GM06990 (cell line): ENCODE measurements at places on chromosomes 16 and 17.
A peak's percentile ranks its signal among the peaks of the same experiment; 100 is the strongest.

DNA sequence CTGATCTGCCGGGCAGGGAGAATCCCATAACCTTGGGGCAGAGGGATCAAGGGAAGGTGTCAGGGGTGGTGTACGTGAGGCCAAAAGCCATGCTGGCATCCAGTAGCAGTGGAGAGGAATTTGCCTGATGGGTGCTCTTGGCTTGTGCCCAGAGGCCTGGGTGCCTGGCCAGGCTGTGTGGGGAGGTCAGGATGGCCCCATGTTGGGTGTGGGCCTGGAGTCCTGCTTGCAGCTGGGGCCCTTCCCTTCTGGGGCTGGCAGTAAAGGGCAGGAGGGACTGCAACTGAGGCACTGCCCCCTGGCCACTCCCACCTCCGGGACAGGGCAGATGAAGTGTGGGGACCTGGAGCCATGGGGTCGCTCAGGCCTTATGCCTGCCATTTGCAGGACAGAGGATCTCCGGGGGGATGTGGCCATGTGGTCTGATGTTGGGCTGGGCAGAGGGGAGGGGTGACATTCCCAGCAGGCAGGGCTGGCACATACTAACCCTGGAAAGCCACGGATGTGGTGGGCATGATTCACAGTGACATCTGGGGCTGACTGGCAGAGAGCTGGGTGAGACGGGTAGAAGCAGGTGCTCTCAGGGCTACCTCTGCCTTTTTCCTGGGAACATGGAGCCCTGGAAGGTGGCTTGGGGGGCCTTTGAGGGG, 3.5 kb downstream of the FMNL1 start:
- DNase-seq: peak; percentile 53

GRCh38 chr17:28484296-28484695, 10.9 kb downstream of the SLC13A2 start:
- peak; percentile 74 for DNase-seq

DNA sequence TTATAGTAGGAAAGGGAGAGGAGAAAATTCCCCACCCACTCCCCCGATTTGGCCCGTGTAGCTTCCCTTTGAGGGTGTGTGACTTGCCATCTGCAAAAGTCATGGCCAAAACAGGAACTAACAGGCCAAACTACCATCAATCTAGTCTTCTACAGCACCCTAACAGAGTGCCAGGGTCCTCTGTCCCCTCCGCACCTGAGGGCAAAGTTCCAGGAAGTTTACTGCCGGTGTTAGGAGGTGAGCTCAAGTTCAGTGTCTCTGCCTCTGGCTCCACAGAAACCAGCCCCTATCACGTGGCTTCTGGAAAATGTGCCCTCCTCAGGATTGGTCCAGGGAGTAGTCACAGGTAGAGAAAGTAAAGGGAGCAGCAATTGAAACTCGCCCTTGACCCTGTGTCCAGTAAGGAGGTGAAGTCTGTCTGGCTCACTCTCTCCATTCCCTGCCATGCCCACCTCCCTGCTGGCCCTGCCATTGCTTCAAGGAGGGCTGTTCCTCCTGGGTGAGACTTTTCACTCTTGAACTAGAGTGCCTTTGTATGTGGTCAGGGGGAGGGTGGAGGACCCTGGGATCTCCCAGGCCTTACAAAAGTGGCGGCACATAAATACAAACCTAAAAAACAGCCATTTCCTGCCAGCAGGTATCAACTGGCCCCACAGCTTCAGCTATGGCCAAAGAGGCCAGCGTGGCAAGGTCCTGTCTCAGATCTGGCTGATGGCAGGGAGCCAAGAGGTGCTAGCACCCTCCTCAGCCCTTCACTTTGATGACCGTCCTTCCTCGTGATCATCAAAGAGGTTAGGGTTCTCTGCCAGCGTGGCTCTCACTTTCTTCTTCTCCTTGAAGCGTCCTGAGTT, 5.3 kb downstream of the PRR15L start:
- DNase-seq: no peak

DNA sequence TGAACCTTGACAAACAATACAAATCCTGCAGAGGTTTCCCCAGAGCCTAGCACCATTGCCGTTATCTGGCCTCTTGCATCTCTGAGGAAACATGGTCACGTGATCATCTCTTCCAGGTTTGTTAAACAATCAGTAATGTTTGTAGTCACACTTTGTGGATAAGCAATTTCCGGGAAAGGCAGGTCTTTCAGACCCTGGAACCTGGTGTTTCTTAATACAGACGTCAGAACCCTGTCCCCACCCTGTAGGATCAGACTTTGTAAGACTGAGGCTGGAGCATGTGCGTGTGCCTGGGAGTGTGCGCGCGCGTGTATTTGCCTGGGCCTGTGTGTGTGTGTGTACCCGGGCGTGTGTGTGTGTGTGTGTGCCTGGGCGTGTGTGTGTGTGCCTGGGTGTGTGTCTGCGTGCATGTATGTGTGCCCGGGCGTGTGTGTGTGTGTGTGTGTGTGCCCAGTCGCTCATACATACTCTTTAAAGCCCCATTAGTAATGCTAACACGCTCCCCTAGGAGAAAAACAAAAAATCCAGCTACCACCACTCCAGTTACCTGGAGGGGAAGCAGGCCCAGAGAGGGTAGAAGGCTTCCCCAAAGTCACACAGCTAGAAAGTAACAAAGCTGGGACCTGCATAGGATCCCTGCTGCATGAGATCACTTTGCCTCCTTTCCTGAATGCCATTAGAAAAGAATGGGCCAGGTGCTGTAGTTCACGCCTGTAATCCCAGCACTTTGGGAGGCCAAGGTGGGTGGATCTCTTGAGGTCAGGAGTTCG, 5.3 kb downstream of the CTNS start:
- DNase-seq: no peak

DNA sequence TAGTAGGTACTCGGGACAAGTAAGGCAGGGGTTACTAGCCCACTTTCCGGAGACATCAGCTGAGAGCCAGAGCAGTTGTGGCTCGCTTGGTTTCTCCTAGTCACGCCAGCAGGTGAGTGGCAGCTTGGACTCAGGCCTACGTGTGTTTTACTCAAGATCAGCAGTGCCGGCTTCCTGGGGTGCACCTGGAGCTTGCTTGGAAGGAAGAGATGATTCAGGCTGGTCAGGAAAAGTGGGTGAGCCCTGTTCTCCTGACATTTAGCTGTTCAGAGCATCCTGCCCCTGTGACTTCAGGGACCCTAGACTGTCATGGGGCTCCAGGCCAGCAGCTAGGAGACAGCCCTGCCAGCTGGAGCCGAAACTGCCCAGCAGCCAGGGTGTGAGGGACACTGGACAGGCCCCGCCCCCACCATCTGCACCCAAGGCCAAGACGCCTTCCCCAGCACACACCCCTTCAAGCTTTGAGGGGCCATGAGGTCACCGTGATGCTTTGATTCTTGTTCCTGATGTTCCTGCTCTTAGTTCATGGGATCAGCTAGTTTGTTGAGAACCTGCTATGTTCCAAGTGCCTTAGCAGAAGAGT, 238.0 kb upstream of the CIBAR2 start:
- DNase-seq: no peak

DNA sequence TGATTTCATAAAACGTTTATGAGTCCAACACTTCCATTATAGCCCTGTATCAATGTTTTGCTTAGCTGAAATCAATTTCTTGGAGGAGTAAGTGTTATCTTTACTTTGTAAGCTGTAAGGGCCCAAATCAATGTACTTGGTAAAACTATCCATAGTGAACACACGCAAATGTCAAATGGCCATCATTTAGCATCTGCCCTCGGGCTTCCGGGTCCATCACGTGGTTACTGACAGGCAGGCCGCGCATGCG, 687 bp upstream of the NARF start:
- DNase-seq: no peak

DNA sequence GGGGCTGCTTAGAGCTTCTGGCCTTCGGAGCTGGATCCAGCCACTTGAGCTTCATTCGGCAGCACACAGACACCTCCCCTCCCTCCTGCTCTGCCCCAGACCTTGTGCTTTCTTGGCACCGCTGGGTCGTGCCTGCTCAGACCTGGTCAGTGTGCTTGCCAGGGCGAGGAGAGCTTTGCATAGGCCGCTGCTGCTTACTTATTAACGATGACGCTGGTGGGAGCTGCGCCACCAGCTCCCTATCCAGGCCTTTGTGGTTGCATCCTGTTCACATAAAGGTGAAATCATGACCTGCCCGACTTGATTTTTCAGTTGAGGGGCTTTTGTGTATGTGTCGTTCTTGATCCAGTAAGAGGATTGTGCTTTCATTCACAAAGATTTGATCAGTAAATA, 101.1 kb downstream of the MSI2 start:
- DNase-seq: peak; percentile 64

DNA sequence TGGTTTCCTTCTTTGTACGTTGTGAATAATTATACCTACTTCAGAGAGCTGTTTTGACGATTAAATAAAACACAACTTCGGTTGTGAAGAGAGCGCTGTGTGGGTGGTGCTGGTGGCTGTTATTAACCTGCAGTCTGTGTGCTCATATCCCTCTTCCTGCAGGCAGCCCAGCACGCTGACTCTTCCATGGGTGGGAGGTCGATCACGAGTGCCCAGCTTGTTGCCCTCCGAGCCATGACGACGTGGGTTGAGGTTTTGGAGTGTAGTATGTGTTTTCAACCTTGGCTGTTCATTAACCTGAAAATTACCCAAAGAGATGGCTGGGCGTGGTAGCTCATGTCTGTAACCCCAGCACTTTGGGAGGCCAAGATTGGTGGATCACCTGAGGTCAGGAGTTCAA, 11.3 kb upstream of the GCSH start:
- DNase-seq: no peak

- DNase-seq: peak; percentile 96
These were observed at the start of gene CPD for GRCh38 chr17:30378825-30379302. Gene CPD (plus strand): TSS chr17:30378927. CDS start chr17:30378981, 54 bp downstream.

DNA sequence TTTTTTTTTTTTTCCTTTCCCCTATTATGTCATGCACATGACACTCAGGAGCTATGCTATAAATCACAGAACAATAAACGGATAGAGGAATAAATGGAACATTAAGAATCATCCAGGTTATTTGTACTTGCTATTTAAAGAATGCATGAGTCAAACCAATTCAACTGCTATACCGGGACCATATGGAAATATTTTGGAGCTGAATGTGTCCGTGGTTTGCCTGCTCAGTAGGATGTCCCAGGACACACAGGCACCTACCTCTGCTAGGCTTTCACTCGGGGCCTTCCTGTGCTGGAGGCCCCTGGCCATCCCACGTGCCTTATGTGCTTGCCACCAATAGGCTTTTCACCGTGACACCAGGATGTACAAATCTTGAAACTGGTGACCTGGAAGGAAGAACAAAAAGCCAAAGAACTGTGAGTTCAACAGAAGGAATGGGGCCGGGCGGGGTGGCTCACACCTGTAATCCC, 15.3 kb upstream of the SEC14L1 start:
- DNase-seq: no peak

DNA sequence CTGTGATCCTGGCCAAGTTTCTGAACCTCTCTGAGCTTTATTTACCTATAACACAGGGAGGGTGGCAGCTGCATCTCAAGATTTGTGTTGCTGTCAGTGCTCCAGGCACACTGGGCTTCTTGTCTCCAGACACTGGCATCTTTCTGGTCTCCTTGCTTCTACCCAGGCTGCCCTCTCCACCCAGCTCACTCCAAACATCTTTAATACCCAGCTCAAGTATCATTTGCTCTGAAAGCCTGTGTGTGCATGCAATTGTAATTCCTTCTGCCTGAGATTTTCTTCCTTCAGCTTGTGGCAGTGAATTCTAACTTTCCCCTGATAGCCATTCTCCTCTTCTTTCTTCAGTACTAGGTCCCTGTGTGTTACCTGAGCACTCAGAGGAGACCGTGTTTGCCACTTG, 50.7 kb upstream of the USP7 start:
- no peak for DNase-seq

GRCh38 chr16:83420206-83420760, 387.5 kb upstream of the HSBP1 start:
- no peak for DNase-seq

DNA sequence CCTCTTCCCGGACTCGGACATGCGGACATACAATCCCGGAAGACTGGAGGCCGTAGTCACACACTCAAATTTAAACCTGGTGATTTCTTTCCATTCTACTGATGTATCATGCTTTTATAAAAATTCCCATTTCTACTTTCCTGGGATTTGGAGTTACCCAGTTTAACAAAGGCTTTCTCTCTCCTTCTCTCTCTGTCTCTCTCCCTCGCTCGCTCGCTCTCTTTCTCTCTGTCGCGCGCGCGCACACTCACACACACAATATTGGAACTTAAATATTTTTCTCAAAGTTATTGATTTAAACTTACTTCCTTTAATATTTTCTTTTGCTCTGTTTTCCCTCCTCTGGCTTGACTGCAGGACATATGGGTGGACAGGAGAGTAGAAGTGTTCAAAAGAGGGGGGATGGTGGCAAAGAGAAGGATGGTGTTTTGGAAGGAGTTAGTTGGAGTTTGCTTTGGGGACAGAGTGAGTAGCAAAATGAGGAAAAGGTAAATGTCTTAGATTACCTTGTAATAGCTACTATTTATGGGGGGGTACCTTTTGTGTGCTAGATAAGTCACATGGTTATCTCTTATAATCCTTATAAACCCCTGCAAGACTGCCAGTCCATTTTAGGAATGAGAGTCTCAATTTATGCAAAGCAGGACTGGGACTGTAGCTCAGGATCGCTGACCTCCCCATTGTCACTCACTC, 878 bp upstream of the TRIM25 start:
- no peak for DNase-seq

GRCh38 chr16:17414916-17415315, 55.8 kb downstream of the XYLT1 start:
- DNase-seq: no peak
